ENCODE measurements at places on chromosomes 5 and 9. TPM values are rescaled to one million over a fixed set of nuclear protein-coding genes. Genes with fewer than 3 reads are reported as not detected.

FAM153A gene
- 0.48 TPM for total RNA-seq

- no peak for DNase-seq
These were observed 2074.5 kb downstream of the MAT2B start for GRCh38 chr5:165579911-165580310.

- DNase-seq: peak; percentile 86
These were observed 1.5 kb upstream of the SHC3 start for GRCh38 chr9:89179895-89180734.

ITGA1 gene
- 46.0 TPM for total RNA-seq

GRCh38 chr5:3584724-3585531 is 10.7 kb upstream of the IRX1 start:
- no peak for DNase-seq

DNA sequence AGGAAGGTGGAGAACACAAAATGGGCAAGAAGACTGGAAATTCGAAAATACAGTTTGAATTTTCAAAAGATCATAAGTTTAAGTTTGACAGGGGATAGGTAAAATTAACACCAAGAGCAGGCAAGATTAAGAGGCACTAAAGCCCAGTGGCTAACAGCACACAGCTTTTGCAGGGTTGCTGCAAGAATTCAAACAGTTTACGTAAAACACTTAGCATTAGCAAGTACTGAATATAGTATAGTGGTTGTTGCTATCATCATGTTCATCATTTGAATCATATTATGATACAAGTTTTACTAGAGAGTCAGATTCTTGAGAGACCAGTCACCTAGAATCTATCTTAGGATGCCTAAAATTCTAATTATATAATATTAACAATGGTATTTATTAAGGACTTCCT is 61.2 kb upstream of the IFNK start:
- no peak for DNase-seq

Measured in transverse colon (tissue), 4 donors.